ENCODE measurements at places on chromosomes 6 and 20. TPM values are rescaled to one million over a fixed set of nuclear protein-coding genes. Genes with fewer than 3 reads are reported as not detected.

The TFAP2D gene
- total RNA-seq: not detected

The LYRM2 gene
- 23.4 TPM for total RNA-seq

The OR2J3 gene
- not detected for total RNA-seq

The SNPH gene
- total RNA-seq: 18.5 TPM

The PLAGL1 gene
- total RNA-seq: 8.0 TPM

The TRIM15 gene
- not detected for total RNA-seq

The TGM3 gene
- not detected for total RNA-seq

The SEMG1 gene
- not detected for total RNA-seq

The MEP1A gene
- total RNA-seq: not detected

The POPDC3 gene
- total RNA-seq: 6.7 TPM

The MYL9 gene
- total RNA-seq: 25.4 TPM

The DSTN gene
- total RNA-seq: 289 TPM

The HRH3 gene
- total RNA-seq: not detected

The NDRG3 gene
- total RNA-seq: 37.8 TPM

Measured in fibroblast of lung (primary cell).